ENCODE measurements at places on chromosomes 12 and 14.

DNA sequence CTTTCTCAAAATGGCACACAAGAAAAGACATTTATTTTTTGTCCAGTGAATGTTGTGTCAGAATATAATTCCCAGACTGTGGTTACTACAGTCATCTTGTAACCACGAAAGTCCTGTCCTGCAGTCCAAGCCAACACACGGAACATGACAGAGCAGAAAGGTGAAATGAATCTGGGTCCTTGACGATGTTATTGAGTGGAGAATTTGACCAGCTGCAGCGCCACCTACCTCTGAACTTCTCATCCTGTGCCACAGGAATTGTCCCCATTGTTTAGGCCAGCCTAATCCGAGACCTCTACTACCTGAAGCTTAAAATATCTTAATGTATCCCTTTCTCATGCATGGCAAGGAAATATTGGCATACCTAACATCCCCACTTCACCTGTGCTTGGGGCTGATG lies 64.1 kb upstream of the OTX2 start:
- peak; percentile 76 for DNase-seq

DNA sequence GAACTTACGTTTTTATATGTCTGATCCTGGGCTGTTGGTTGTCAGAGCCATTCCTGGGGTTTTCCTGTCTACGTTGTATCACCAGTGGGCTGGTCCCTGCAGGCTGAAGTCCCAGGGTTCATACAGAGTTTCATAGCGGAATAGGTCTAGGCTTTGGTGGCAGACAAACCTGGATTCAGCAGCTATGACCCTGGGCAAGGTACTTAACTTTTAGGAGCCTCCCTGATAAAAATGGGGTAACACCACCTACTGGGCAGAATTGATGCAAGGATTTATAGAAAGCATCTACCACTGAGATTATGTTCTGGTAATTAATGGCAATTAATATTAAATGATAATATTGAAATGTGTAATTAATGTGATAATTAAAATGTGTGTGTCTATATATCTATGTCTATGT lies 141.2 kb downstream of the SYNE2 start:
- no peak for DNase-seq

DNA sequence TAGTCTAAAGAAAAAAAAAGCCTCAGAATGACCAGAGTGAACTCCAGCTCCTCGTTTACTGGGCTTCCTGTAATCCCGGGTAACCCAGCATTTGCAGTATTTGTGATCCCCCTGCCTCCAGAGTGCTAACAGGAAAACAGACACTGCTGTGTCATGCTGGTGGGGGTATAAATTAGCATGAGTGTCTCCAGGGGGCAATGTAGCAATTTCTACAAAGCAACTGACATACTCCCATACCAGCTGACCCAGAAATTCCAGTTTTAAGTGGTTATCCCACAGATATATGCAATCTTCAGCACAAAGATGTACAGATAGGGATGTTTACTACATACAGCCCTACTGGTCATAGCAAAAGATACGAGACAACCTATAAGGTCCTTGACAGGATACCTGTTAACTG lies 18.8 kb downstream of the TTC7B start:
- peak; percentile 23 for DNase-seq

DNA sequence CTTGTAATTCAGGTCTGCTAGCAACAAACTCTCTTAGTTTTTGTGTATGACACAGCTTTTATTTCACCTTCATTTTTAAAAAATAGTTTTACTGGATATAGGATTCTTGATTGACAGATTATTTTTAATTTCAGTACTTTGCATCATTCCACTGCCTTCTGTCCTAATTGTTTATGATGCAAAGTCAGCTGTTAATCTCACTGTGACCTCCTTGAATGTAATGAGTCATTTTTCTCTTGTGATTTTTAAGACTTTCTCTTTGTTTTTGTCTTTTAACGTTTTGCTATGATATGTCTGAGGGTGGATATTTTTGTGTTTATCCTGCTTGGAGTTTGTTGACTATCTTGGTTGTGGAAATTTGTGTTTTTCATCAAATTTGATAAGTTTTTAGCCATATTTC lies 126.3 kb upstream of the FBXO33 start:
- DNase-seq, result no peak

GRCh38 chr14:33592297-33592696 lies 358.6 kb downstream of the EGLN3 start:
- peak; percentile 68 for DNase-seq

- DNase-seq, result no peak
Measured at GRCh38 chr12:45294906-45295305, 79.0 kb downstream of the ANO6 start.

GRCh38 chr12:129662234-129662633 lies 241.6 kb downstream of the TMEM132D start:
- DNase-seq, result no peak

DNA sequence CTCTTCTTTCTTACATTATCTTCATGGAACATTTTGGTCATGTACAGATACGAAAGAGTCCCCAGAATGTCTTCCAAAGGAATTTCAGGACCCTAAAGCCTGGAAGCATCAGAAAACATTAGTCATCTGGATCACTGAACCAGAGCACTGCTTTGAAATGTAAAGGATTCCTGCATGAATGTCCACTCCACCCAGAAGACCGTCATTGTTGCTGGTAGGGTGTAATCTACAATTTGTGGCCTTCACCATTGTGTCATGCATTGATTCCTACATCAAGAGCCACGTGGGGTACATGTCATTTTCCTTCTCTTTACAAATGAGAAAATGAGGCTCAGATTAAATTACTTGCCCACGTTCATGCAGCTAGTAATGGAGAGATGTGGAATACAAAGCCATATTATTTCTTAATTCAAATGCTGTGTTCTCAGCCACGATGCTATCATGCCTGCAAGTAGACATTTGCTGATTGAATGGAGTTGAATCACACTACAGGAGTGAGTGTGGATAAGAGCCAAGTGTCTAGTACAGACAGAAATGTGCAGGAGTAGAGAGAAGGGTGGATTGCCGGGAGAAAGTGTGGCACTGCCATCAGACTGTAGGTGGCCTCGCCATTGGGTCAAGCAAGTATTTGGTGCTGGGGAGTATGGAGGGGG lies 231.2 kb downstream of the C12orf75 start:
- DNase-seq, result no peak

GRCh38 chr12:94795520-94795919 lies 145.2 kb upstream of the TMCC3 start:
- peak; percentile 33 for DNase-seq

DNA sequence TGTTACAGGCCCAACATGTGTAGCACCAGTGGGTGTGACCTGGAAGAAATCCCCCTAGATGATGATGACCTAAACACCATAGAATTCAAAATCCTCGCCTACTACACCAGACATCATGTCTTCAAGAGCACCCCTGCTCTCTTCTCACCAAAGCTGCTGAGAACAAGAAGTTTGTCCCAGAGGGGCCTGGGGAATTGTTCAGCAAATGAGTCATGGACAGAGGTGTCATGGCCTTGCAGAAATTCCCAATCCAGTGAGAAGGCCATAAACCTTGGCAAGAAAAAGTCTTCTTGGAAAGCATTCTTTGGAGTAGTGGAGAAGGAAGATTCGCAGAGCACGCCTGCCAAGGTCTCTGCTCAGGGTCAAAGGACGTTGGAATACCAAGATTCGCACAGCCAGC lies 8.6 kb downstream of the BCL2L14 start:
- DNase-seq, result no peak

GRCh38 chr14:56313789-56314188 lies 195.6 kb downstream of the PELI2 start:
- no peak for DNase-seq

- no peak for DNase-seq
Measured at GRCh38 chr12:109632342-109632741, 58.7 kb downstream of the MVK start.

- DNase-seq, result no peak
Measured at GRCh38 chr12:93403988-93404803, 26.5 kb downstream of the NUDT4 start.

GRCh38 chr14:71006200-71006563 lies 98.9 kb downstream of the PCNX1 start:
- no peak for DNase-seq

- no peak for DNase-seq
Measured at GRCh38 chr12:31845613-31846322, 113.4 kb upstream of the RESF1 start.

- no peak for DNase-seq
Measured at GRCh38 chr12:128977441-128977840, 124.2 kb downstream of the GLT1D1 start.

- DNase-seq, result no peak
Measured at GRCh38 chr12:95386051-95386450, 87.9 kb upstream of the METAP2 start.

DNA sequence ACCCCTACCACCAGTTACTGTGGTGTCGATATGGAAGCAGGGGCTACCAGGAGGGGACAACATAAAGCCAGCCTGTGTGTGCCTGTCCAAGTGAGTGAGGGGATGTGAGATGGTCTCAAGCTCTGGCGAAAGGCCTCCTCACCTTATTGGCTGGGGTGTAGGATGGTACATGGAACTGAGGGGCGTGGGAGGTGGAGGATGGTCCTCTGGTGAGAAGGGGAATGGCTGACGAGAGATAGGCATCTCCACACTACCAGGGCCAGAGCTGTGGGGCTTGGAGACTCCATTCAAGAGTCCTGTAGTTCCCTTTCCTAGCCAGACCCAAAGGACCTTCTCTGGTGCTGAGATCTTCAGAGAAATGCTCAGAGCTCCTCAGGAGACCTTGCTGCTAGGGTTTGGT lies 32.5 kb upstream of the COL2A1 start:
- DNase-seq, result no peak

- DNase-seq, result peak; percentile 45
Measured at GRCh38 chr12:125773033-125773640, 707.9 kb downstream of the AACS start.

- DNase-seq, result peak; percentile 82
Measured at GRCh38 chr14:89618811-89619551, 201.9 kb upstream of the FOXN3 start.

GRCh38 chr12:51171884-51172514 lies 936 bp downstream of the TFCP2 start:
- peak; percentile 23 for DNase-seq

DNA sequence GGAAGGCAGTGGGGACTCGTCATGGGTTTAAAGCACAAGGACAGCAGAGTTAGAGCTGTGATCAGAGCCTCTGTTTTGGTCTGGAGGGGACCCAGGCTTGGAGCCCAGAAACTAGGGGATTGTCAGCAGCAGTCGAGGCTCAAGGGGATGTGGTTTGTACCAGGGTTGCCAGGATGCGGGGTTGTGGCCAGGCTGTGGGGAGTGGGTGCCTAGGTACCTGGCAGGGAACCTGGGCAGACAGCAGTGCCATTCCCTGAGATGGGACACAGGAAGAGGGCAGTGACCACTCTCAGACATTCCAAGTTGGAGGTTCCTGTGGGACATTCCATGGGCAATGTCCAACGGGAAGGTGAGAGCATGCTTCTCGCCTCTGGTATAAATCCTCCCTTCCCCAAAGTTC lies 222.3 kb downstream of the SLC41A2 start:
- no peak for DNase-seq

GRCh38 chr12:90562671-90563070 lies 392.3 kb downstream of the CCER1 start:
- no peak for DNase-seq

- DNase-seq, result no peak
Measured at GRCh38 chr12:46382408-46382963, 9.9 kb upstream of the SLC38A2 start.

DNA sequence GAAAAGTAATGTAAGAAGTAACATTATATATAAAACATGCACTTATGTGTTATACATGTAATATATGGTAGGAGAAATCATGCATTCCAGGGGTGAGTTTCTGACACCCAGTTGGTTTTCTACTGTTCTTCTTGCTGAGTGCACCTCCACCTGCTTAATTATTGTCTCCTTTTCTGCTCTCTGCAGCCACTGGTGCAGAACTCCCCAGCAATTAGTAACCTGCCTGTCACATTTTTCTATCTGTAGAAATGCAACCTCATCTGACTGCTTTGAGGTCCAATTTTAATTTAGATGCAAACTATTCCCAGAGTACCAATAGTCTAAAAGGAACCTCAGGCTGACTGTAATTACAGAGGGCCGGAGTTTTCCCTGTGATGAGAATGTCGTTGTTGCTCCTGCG lies 842.1 kb downstream of the AACS start:
- no peak for DNase-seq

- no peak for DNase-seq
Measured at GRCh38 chr14:68384335-68384734, 408.5 kb downstream of the ZFP36L1 start.

DNA sequence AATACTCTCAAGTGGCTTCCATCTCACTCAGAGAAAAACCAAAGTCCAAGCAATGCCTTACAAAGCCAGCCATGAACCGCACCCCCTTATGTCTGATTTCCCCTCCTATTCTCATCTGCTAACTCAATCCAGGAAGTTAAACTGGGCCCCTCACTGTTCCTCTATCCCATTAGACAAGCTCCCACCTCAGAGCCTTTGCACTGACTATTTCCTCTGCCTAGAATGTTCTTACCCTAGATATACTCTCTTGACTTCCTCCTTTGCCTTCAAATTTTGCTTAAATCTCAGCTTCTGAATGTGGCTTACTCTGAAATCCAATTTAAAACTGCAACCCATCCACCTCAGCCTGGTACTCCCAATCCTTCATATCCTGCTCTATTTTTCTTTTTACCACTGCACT lies 257.0 kb upstream of the USP15 start:
- DNase-seq, result no peak

- DNase-seq, result no peak
Measured at GRCh38 chr12:78361683-78362082, 502.9 kb upstream of the SYT1 start.

GRCh38 chr12:29796823-29797263 lies 13.1 kb upstream of the TMTC1 start:
- DNase-seq, result peak; percentile 70

GRCh38 chr12:122123761-122124145 lies 45.2 kb downstream of the MLXIP start:
- DNase-seq, result no peak

GRCh38 chr12:13090054-13090453 lies 13.4 kb downstream of the GSG1 start:
- DNase-seq, result no peak

DNA sequence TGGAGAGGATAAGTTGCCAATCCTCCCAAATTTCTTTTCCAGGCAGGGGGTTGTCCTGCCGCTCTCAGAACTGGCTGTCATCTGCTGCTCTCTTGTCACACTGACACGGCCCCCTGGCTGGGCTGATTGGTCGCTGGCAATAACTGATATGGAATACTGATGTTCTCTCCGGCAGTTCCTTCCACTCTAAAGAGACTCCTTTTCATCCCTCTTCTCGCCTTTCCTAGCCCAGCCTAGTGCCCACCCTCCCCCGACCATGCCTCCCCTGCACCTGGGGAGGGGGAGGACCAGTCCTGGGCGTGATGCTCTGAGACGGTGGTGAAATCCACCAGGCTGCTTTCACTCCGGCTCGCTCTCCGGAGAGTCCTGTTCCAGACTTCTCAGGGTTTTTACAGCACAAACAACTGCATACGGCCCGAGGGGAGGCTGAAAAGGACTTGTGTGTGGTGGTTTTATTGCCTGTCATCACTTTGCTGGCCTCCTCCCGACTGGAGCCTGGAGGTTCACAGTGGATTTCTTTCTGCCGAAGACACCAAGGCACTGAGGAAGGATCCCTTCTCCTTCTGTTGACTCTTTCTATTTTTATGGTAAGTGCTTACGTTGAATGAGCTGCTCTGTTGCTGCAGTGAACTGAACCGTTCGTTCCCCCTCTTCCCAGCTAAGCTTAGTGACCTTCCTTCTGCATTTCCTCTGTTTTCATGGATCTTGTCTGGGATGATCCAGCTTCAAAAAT lies at the start of gene ANO4:
TSS of gene ANO4 (plus strand) at position 336 of the 733 bp plus-strand sequence. CDS start 107,010 bp downstream, outside the sequence.
- peak; percentile 25 for DNase-seq

- DNase-seq, result no peak
Measured at GRCh38 chr12:40819436-40820108, 127.3 kb downstream of the CNTN1 start.
